Naive B cell (primary cell): ENCODE measurements at places on chromosomes 7 and 10. TPM values are rescaled to one million over a fixed set of nuclear protein-coding genes. Genes with fewer than 3 reads are reported as not detected.

GRCh38 chr10:67280405-67280804 lies 354.6 kb downstream of the LRRTM3 start:
- H3K4me3 ChIP-seq = no peak overlapping the region
- H3K27me3 ChIP-seq = no peaks in the 10 kb centered on the region
- no peaks in the 10 kb centered on the region for H3K4me1 ChIP-seq
- no peak for DNase-seq

DNA sequence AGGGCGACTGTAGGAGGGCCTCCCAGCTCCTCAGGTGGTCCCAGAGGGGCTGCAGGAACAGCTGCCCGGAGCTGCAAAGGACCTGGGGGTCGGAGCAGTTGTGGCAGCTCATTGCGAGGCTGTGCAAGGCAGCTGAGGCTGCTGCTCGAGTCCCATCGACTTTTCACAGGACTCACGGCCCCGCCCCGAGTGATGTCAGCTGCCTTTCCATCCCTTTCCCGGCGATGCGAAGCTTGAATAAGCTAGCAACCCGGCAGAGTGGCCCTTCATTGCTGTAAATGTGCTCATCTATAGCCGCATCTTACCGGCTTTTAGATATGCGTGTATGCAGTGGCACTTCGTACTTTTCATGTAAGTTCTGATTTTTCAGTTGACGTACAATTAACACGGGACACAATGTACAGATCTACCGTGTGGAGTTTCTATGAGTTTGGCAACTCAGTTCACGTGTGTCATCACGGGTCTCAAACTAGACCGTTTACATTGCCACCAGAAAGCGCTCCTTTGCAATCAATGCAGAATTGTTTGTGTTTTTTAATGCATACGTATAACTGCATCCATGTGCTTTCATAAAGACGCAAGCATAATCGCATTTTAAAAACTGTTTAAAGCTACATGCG lies at the start of gene CH25H:
Gene CH25H (minus strand): TSS at position 137 of the 620 bp plus-strand sequence. CDS start 25 bp downstream, at position 112.
- H3K4me1 ChIP-seq = peaks cover 16% of the 10 kb centered on the region
- H3K27me3 ChIP-seq = peaks cover 42% of the 10 kb centered on the region
- DNase-seq = peak; percentile 27
- H3K4me3 ChIP-seq = peak within 1 kb of the TSS; percentile 74
- H3K27ac ChIP-seq = peak within 1 kb of the TSS; percentile 79

GRCh38 chr7:149285603-149286002 lies 23.6 kb downstream of the ZNF783 start:
- peaks cover 31% of the 10 kb centered on the region for H3K4me1 ChIP-seq
- no peaks in the 10 kb centered on the region for H3K36me3 ChIP-seq
- H3K27ac ChIP-seq = peak overlapping the region; percentile 39
- DNase-seq = no peak
- H3K4me3 ChIP-seq = peak overlapping the region; percentile 93

GRCh38 chr10:58219875-58220274 lies 47.8 kb downstream of the IPMK start:
- DNase-seq = no peak
- no peak overlapping the region for H3K27ac ChIP-seq
- no peaks in the 10 kb centered on the region for H3K27me3 ChIP-seq

DNA sequence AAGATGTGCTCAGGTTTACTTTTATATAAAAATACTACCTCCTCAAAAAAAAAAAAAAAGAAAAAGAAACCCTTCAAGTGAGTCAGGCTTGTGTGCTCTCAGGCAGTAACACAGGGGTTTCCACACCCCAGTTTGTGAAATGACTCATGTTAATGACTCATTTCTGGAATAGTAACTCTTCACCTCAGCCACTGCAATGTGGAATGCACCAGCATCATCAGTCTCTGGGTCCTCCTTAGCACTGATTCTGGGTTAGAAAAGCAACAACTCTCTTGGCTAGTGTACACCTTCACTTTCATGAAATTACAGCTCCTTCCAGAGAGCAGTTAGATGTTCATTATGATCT lies 110.6 kb downstream of the EMX2 start:
- no peaks in the 10 kb centered on the region for H3K36me3 ChIP-seq
- no peaks in the 10 kb centered on the region for H3K27me3 ChIP-seq
- no peak for DNase-seq
- no peak overlapping the region for H3K27ac ChIP-seq

GRCh38 chr7:39468808-39469374 lies 97.3 kb upstream of the YAE1 start:
- H3K27ac ChIP-seq = no peak overlapping the region
- peaks cover 5% of the 10 kb centered on the region for H3K4me1 ChIP-seq
- H3K4me3 ChIP-seq = no peak overlapping the region
- DNase-seq = no peak
- no peaks in the 10 kb centered on the region for H3K36me3 ChIP-seq
- no peaks in the 10 kb centered on the region for H3K27me3 ChIP-seq

The IKZF1 gene
- 127 TPM for polyA plus RNA-seq

The BCCIP gene
- 87.0 TPM for polyA plus RNA-seq

GRCh38 chr7:150858236-150859197 lies 6.2 kb downstream of the AOC1 start:
- no peak for DNase-seq
- no peak overlapping the region for H3K4me3 ChIP-seq
- H3K27ac ChIP-seq = no peak overlapping the region

GRCh38 chr7:141522657-141523342 lies 28.4 kb upstream of the AGK start:
- no peaks in the 10 kb centered on the region for H3K4me1 ChIP-seq
- no peak overlapping the region for H3K4me3 ChIP-seq
- H3K27ac ChIP-seq = no peak overlapping the region

The FAM237B gene
- polyA plus RNA-seq = not detected

The SLC13A1 gene
- polyA plus RNA-seq = not detected

The C10orf90 gene
- not detected for polyA plus RNA-seq

The PLEKHS1 gene
- not detected for polyA plus RNA-seq
